ENCODE measurements at places on chromosomes 16 and 17.

- DNase-seq, result no peak
Observed at GRCh38 chr17:1947743-1948516, 77.2 kb downstream of the RTN4RL1 start.

- DNase-seq, result no peak
Observed at GRCh38 chr16:27149986-27150385, 53.3 kb upstream of the KDM8 start.

DNA sequence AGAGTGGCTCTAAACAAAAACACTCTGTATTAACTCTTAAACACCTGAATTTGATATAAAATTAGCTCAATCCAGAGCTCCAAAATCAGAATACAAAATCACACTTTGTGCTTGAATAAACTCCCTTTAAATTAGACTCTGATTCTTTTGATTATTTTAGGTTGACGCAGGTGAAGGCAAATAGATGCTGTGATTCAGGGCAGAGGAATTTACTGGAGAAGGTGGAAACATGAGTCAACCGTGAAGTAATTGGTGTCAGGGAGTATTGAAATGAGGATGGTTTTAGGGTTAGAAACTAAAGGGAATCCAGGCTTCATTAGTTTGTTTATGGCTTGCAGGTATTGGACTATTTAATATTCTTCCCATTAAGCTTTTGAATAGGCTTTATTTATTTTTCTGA is 37.1 kb upstream of the TEKT1 start:
- no peak for DNase-seq

DNA sequence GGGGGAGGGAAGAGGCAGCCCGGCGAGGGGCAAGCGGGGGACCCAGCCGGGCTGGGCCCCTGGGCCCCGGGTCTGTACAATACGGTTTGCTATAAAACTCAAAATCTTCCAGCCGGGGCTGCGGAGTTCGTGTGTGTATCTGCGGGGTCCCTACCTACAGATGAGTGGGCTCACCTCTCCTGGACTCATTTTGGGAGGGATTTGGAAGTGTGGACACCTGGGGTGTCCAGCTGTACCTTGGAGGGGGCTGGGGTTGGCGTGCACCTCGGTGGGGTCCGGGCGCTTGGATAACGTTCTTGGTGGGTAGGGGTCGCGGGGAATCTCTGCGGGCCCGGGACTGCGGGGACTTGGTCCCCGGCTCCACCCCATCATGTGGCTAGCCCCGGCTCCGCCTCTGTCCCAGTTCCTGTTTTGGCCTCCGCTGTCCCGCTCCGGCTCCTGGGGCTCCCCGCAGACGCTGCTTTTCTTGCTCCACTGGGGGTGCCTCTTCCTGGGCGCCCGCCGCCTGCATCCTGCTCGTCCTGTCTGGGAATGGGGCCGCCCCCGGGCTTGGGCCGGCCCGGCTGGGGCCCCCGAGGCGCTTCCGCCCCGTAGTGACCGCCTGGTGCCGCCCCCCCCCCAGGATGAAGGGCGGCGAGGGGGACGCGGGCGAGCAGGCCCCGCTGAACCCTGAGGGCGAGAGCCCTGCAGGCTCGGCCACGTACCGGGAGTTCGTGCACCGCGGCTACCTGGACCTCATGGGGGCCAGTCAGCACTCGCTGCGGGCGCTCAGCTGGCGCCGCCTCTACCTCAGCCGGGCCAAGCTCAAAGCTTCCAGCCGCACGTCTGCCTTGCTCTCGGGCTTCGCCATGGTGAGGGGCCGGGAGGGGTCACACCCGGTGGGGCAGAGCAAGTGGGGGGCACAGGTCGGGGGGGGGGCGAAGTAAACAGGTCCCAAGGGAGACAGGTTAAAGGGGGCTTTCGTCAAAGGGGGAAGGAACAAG is at the start of gene ORAI3:
Gene ORAI3, plus strand, starts transcription at position 402 of the 983 bp plus-strand sequence. Its CDS starts 222 bp downstream, at position 624.
- DNase-seq, result peak; percentile 60

- no peak for DNase-seq
Observed at GRCh38 chr17:64413513-64413912, 22.9 kb upstream of the PECAM1 start.

DNA sequence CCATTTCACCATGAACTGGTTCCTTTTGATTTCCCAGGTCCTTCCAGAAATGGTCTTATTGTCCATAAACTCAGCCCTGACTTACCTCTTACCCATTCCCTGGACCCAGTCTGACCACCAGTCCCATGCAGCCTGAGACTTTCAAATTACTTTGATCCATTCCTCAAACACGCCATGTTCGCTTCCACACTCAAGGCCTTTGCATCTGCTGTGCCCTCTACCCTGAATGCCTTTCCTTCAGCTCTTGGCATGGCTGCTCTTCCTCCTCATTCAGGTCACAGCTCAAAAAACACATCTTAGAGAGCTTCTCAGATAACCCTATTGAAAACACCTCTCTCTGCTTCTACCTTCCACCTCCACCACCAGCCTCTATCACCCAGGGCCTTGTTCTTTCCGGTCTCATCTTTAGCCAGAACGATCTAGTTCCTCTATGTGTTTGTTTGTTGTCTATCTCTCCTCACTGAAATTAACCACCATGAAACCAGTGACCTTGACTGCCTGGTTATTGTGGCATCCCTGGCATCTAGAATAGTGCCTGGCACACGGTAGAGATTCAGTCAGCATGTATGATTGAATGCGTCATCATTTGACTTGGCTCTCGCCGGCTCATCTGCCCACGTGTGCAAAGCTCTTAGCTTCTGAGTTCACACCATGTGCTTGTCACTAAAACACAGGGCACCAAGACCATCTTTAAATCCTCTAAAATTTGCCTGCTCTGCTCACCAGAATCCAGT is 12.8 kb downstream of the CRYM start:
- DNase-seq, result no peak

- no peak for DNase-seq
Observed at GRCh38 chr16:82108774-82109173, 61.2 kb downstream of the MPHOSPH6 start.

DNA sequence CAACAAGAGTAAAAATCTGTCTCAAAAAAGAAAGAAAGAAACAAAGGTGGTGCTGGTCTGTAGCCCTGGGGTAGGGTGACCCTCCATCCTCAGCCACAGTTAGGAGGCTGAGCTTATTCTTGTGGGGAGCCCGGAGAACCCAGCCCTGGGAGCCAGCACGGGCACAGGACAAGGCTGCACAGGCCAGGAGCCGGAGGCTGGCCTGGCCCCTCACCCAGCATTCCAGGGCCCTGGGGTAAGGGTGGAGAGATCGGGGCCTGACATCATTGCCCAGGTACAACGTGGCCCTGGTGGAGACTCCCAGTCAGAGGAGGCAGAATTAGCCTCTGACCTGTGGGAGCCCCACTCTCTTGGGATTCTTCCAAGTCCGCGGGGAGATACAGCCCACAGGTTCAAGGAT is 10.3 kb upstream of the KRT17 start:
- no peak for DNase-seq

GRCh38 chr17:27461192-27461859 is 5.1 kb downstream of the KSR1 start:
- no peak for DNase-seq

GRCh38 chr16:24514096-24514495 is 25.3 kb upstream of the RBBP6 start:
- DNase-seq, result no peak

DNA sequence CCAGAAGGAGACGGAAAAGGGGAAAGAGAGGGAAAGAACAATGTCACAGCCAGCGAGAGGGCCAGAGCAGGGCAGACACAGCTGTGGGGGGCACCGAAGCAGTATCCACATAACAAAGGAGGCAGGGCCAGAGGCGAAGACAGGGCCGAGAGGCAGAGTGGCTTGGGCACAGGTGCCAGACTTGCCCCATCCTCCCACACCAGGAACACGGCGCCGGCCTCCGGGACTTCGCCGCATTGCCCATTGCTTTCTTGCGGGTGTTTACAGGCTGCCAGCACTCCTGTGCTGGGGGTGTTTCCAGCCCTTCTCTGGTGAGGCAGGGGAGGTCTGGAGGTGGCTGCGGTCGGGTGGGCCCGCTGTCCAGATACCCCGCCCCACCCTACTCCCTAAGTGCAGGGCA is 78.0 kb downstream of the ENGASE start:
- no peak for DNase-seq

- DNase-seq, result no peak
Observed at GRCh38 chr17:32741381-32741780, 135.5 kb downstream of the MYO1D start.

- no peak for DNase-seq
Observed at GRCh38 chr16:2771496-2772402, 5.3 kb downstream of the ELOB start.

DNA sequence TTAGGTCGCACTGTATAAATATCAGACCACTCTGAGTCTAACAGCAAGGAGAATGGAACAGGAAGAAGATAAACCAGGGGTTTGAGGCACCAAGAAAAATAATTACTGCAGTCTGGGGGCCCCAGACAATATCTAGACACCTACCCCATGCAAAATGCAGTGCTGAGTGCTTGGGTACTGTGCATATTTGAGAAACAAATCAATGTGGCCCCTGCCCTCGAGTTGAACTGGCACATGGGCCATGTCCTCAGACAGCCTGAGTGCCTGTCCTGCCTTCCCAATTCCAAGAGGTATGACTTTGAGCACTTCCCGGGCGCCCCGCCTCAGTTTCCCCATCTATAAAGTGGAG is 6.2 kb upstream of the CIITA start:
- no peak for DNase-seq

DNA sequence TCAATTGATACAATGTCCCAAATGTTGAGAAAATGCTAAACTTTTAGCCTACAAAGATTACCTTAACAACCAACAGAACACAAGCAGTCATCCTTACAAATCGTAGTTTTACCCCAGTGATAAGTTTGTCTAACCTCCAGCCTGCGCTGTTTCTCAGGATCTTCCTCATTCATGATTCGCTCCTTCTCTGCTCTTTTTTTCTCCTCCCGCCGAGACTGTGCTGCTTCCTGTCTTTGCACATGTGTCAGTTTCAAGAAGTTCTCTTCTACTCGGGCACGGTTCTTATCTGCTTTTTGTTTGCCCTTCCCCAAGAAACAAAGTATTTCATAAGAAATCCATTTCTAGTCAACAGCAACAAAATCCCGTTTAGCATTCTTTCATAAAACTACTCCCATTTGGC is 10.2 kb upstream of the STRADA start:
- no peak for DNase-seq

DNA sequence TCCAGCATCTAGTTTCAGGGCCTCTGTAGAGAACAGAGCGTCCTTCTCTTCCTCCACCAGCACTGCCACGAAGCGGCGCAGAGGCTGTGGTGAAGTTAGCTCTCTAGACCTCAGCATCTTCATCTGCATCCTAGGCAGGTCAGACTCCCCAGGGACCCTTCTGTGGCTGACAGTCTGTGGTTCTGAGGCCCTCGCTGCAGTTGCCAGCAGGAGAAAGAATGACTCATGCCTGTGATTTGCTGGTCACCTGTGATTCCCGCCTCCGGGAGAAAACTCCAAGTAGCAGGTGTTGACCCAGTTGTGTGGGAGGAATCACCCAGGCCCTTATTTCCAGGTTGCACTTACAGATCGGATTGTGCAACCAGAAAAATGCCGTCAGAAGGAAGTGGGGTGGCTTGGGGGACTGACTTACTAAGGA is 117.3 kb upstream of the CACNG5 start:
- no peak for DNase-seq

DNA sequence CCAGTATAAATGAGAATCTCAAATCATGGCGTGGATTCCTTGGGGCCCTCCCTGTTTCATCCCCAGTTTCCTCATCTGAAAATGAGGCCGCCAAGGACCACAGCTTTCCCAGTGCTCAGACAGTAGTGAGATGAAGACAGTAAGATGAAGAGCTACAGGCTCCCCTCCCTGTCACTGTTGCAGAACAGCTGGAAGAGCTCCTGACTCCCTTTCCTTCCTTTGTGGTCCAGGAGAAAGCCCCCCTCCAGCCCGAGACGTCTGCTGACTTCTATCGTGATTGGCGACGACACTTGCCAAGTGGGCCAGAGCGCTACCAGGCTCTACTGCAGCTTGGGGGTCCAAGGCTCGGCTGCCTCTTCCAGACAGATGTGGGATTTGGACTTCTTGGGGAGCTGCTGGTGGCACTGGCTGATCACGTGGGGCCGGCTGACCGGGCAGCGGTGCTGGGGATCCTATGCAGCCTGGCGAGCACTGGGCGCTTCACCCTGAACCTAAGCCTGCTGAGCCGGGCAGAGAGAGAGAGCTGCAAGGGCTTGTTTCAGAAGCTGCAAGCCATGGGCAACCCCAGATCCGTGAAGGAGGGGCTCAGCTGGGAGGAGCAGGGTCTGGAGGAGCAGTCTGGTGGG is 3.0 kb upstream of the EFTUD2 start:
- no peak for DNase-seq

- no peak for DNase-seq
Observed at GRCh38 chr16:78836802-78837491, 737.5 kb downstream of the WWOX start.

GRCh38 chr16:7378024-7378695 is 45.5 kb downstream of the RBFOX1 start:
- DNase-seq, result no peak

GRCh38 chr17:19369846-19370492 is 7.4 kb upstream of the B9D1 start:
- no peak for DNase-seq

DNA sequence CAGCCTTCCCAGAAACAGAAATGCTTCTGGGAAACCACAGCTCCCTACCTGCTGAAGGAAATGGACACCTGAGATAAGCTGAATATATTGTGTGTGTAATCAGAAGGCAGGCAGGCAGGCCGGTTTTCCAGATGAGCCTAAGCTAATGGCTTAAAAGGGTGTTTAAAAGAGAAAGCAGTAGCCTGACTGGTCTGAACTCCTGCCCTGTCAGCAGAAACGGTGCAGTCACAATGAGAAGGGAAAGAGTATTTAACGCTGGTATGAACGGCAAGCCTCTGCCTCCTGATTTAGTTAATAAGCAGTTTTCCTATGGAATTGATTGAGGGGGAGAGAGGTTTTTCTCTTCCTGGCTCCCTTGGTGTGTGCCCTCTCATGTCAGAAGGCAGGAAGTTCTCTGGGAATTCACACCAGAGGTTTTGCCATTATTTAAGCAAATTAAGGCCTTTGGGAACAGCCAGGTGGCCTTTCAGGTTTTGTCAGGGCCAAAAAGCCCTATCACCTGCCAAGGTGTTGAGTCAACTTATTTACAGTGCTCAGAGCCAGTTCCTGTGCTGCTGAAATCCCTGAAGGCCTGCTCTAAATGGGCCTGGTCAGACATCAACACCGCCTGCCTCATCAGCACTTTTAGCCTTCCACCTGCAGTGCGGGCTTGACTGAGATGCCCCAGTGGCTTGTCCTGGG is 41.6 kb downstream of the CDH1 start:
- no peak for DNase-seq

DNA sequence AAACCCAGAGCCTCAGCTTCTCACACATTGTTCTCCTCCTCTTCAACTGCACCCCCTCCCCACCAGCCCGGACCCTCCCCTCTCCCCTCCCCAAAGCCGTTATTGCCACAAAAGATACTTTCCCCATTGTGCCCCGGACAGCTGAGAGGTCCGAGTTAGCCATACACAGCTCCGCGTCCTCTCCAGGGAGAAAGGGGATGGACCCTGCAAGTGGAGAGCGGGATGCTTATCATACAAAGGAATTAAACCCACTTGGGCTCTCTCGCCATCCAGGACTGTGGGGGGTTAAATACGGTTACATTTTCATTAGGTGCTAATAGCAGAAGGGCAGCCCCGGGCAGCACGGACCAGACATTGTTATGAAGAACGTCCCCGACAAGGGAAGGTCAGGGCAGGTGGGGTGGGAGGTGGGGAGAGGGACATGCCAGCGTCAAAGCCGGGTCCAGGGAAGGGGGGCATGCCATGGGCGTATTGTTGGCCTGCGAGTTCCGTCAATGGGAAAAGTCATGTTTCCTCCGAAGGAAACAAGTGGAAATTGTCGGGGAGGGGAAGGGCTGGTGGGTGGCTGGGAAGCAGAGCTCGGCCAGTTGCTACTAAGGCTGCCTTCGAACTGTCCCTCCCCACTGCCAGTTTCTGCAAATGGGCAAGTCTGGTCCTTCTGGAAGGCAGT is 99.1 kb downstream of the SOX9 start:
- DNase-seq, result no peak

GRCh38 chr16:1108299-1109252 is 12.5 kb upstream of the C1QTNF8 start:
- no peak for DNase-seq

Data from neural crest cell (in vitro differentiated cells).